CD8-positive, alpha-beta T cell (primary cell): ENCODE measurements at places on chromosomes 3 and 15. TPM values are rescaled to one million over a fixed set of nuclear protein-coding genes. Genes with fewer than 3 reads are reported as not detected.

STRIT1 gene
- not detected for total RNA-seq

CLEC3B gene
- not detected for total RNA-seq

RFT1 gene
- total RNA-seq, result 7.0 TPM

CPLX3 gene
- total RNA-seq, result 0.36 TPM

MFN1 gene
- 26.7 TPM for total RNA-seq

GRCh38 chr3:6250167-6250566 is 610.7 kb upstream of the GRM7 start:
- no peak for DNase-seq

GRCh38 chr3:74605437-74605836 is 9.0 kb downstream of the CNTN3 start:
- DNase-seq, result no peak

GRCh38 chr3:165669504-165669903 is 167.7 kb downstream of the BCHE start:
- no peak for DNase-seq

GRCh38 chr3:62277450-62277849 is 95.9 kb downstream of the FEZF2 start:
- no peak for DNase-seq

- no peak for DNase-seq
Measured at GRCh38 chr15:90790057-90790456, 72.9 kb downstream of the BLM start.

- DNase-seq, result no peak
Measured at GRCh38 chr3:89061259-89061658, 46.2 kb upstream of the EPHA3 start.

- DNase-seq, result no peak
Measured at GRCh38 chr3:197366301-197367044, 68.1 kb upstream of the DLG1 start.

- no peak for DNase-seq
Measured at GRCh38 chr3:9777694-9778021, 7.9 kb upstream of the CAMK1 start.

DNA sequence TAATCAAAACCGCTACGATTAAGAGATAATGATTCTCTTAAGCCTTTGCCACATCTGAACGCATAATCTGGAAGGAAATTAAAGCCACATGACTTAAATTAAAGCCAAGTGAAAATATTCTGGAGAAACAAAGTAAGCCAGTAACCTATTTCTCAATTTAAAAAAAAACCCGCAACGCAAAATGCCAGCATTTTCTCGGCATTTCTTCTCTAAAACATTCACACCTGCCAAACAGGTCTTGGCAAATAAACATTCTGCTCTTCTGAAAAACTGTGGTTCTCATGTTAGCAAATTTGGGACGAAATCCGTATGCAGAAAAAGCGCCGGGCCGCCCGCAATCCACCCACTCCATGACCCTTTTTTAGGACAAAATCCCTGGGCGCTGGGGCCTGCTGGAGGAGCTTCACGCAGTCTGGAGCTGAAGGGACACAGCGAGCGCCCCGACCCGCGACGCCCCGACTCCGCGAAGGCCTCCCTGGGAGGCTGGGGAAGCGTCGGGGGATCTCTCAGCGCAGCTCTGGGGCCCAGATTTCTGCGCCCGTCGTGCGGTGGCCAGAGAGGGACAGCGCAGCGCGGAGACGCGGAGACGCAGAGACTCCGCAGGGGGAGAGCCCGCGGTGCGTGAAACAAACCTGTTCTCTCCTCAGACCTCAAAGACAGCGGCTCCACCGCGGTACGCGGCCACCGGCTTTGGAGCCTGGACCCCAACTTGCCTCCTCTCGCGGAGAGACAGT is 471 bp downstream of the NKIRAS1 start:
- no peak for DNase-seq

DNA sequence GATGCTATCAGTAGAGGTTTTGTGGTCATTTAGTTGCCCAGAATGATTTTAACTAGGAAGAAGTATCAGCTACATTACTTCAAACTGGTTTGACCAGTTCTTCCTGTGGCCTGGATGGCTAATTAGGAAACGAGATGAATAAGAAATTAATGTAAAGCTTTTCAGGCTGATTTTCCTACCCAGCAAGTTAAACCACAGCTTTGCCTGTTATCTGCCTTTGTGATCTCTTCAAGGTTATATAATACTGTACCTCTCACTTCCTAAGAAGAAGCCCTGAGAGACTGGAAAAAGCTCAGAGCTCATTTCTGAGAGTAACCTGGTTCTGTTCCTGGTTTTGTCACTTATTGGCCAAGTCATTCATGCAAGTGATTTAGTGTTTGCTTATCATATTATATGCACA is 782.2 kb upstream of the GOLIM4 start:
- no peak for DNase-seq

DNA sequence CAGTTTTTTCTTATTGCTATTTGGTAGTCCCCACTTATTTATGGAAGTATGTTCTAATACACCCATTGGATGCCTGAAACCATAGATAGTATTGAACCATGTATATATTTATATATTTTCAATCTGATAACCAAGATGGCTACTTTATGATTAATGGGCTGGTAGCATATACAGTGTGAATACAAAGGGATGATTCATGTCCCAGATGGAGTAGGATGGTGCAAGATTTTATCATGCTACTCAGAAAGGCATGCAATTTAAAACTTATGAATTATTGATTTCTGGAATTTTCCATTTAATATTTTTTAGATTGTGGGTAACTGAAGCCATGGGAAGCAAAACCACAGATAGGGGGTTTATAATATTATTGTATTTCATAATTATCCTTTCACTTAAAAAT is 35.2 kb downstream of the AP4E1 start:
- no peak for DNase-seq
